ENCODE measurements at places on chromosomes 4 and X. TPM values are rescaled to one million over a fixed set of nuclear protein-coding genes. Genes with fewer than 3 reads are reported as not detected.

Gene SLC9B2
- 9.7 TPM for polyA plus RNA-seq

Gene SMAD1
- polyA plus RNA-seq, result 65.3 TPM

Gene SLC6A14
- polyA plus RNA-seq, result 0.06 TPM

Gene SERTM2
- polyA plus RNA-seq, result not detected

Gene PRDM8
- polyA plus RNA-seq, result 1.8 TPM

Gene RNF175
- 5.7 TPM for polyA plus RNA-seq

Gene RHOXF2B
- polyA plus RNA-seq, result not detected

Gene KLHL4
- polyA plus RNA-seq, result 6.5 TPM
